ENCODE measurements at places on chromosomes 5 and 9.

- DNase-seq, result no peak
Measured at GRCh38 chr5:68740226-68740910, 353.4 kb upstream of the SLC30A5 start.

DNA sequence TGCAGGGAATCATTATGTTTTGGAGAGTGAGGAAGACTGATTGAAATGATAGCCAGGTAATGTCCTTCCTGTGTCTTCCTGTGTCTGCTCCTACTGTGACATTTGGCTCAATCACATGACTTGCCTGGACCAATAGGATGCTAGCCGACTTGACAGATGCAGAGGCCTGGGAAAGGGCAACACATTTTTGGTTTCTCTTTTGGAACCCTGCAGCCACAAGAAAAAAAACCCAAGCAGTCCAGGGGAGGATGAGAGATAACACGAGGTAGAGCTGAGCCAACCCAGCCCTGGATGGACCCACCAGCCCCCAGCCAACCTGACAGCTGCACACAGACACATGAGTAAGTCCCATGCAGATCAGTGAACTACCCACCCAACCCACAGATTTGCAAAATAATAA, 256.1 kb upstream of the SMARCA2 start:
- no peak for DNase-seq

- no peak for DNase-seq
Measured at GRCh38 chr5:111099058-111099778, 7.1 kb downstream of the WDR36 start.

GRCh38 chr5:132526974-132527564, 16.3 kb downstream of the IL5 start:
- no peak for DNase-seq

- DNase-seq, result no peak
Measured at GRCh38 chr5:68898951-68899471, 194.8 kb upstream of the SLC30A5 start.

GRCh38 chr5:123937230-123937629, 425.3 kb downstream of the CSNK1G3 start:
- no peak for DNase-seq

- no peak for DNase-seq
Measured at GRCh38 chr9:88673886-88674285, 138.9 kb downstream of the NXNL2 start.

DNA sequence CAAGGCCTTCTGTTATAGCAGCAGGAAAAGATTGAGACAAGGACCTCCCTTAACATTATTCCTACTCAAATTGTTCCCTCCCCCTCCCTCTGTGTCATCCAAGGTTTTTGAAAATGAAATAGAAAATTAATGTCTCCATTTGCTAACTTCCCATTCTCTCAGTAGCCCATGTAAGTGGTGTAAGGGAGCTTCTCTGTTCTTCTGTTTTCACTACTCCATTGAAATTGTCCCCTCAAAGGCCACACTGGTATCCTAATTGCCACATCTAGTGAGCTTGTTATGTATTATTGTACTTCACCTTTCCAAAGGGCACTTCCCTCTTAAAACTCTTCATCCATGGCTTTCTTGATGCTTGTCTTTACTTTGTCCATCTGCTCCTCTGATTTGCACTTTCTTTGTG, 131.2 kb upstream of the PIK3R1 start:
- DNase-seq, result no peak

DNA sequence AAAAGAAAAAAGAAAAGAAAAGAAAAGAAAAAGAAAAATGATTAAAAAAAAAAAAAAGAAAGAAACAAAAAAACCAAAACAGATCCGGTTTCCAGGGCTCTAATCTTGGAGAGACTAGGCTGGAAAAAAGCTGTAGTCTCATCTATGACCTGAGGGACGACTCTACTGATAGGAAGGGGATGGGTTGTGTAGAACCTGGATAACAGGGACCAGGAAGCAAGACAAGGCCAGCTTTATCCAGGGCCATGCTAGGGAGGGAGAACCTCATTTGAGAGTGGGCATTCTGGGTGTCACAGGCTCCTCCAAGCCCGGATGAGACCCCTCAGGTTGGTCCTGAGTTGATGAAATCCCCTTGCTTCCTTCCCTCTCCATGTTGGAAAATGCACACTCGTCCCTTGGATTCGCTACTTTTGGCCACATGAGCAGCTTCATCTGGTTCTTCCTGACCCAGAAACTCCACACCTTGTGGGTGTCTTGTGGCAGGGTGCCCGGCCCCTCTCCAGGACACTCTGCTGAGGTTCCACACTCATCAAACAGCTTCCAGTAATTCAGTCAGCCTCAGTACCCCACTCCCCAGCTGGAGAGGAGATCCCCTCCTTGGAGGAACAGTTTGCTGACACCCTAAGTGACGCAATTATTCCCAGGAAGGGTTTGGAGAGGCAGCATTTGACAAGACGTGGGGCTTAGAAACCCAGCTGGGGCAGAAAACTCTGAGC, 71.1 kb upstream of the LHFPL2 start:
- no peak for DNase-seq

GRCh38 chr9:5364294-5365024, 24.8 kb upstream of the RLN1 start:
- no peak for DNase-seq

Data from activated CD4-positive, CD25-positive, alpha-beta regulatory T cell (primary cell).